Thymus (tissue), 14 donors: ENCODE measurements at places on chromosomes 11 and 22.

- DNase-seq: no peak
- no peaks in the 10 kb centered on the region for H3K36me3 ChIP-seq
- H3K27me3 ChIP-seq: peaks cover 3% of the 10 kb centered on the region
- H3K27ac ChIP-seq: no peak overlapping the region
Observed at GRCh38 chr11:1675536-1676228, 21.3 kb upstream of the KRTAP5-6 start.

- no peak overlapping the region for H3K4me3 ChIP-seq
- no peak overlapping the region for H3K27ac ChIP-seq
- DNase-seq: no peak
- no peaks in the 10 kb centered on the region for H3K36me3 ChIP-seq
Observed at GRCh38 chr22:48926643-48927042, 901.0 kb downstream of the BRD1 start.

- no peak overlapping the region for H3K4me3 ChIP-seq
- H3K4me1 ChIP-seq: no peaks in the 10 kb centered on the region
- no peaks in the 10 kb centered on the region for H3K36me3 ChIP-seq
- H3K27me3 ChIP-seq: no peaks in the 10 kb centered on the region
- no peak overlapping the region for H3K27ac ChIP-seq
Observed at GRCh38 chr11:100208207-100208606, 478.9 kb upstream of the ARHGAP42 start.

DNA sequence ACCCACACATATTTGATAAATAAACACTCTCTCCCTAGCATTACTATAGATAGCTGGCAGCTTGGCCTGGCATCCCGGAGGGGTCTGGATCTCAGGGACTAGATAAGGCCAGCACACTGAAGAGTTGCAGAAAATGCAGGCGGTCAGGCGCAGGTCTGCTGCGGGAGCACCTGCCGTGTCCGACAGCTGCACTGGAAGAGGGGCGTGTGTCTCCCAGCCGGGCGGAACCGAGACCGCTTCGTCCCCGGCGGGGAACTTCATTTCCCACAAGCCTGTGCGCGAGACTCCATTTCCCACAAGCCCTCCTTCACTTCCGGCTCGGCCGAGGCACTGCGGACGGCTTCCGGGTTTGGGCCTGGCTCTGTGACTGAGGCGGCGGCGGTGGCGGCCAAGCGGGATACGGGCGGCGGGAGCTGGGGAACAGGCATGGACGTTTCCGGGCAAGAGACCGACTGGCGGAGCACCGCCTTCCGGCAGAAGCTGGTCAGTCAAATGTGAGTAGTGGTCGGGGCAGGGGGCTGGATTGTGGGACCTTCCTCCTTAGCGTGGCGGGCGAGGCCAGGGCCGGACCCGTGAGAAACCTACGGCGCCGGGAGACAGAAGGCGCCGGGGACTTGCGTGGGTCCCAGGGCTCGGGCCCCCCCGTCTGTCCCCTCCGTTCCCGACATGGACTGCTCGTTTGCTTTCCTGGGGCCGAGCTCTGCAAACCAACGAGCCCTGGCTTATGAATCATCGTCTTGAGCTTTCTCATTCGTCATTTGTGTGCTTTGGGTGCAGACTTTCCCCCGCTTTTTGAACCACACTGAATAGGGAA is at the start of gene MED15:
Gene MED15 (plus strand): TSS at position 358 of the 814 bp plus-strand sequence. CDS start 69 bp downstream, at position 427.
- peaks cover 4% of the 10 kb centered on the region for H3K36me3 ChIP-seq
- DNase-seq: peak; percentile 70
- H3K27me3 ChIP-seq: no peaks in the 10 kb centered on the region
- H3K4me3 ChIP-seq: peak within 1 kb of the TSS; percentile 92
- peak within 1 kb of the TSS; percentile 93 for H3K27ac ChIP-seq

DNA sequence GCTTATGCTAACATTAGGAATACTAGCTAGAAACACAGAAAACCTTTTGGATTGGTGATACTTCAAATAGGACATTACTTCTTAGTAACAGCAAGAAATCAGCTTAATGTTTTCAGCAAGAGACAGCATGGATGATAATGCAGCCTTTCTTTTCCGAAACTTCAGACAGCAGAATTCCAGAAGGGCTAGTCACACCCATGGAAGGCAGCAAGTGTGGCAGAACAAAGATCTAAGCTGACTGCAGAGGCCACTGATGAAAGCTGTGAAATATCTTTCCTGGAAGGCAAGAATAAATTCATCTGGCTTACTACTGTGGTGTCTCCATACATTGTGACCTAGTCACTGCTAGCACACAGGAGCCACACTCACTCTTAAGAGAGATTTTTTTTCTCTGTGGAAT is 100.3 kb downstream of the CCDC83 start:
- no peak overlapping the region for H3K27ac ChIP-seq
- no peak overlapping the region for H3K4me3 ChIP-seq
- no peaks in the 10 kb centered on the region for H3K27me3 ChIP-seq
- DNase-seq: no peak

- H3K27me3 ChIP-seq: no peaks in the 10 kb centered on the region
- H3K36me3 ChIP-seq: peaks cover 46% of the 10 kb centered on the region
- no peak overlapping the region for H3K27ac ChIP-seq
- DNase-seq: no peak
Observed at GRCh38 chr22:49824185-49824925, 3.3 kb downstream of the BRD1 start.

GRCh38 chr22:30288419-30289140 is 725 bp downstream of the CASTOR1 start:
- H3K27ac ChIP-seq: peak overlapping the region; percentile 61
- DNase-seq: no peak
- H3K4me3 ChIP-seq: peak overlapping the region; percentile 66
- peaks cover 36% of the 10 kb centered on the region for H3K36me3 ChIP-seq
- peaks cover 59% of the 10 kb centered on the region for H3K4me1 ChIP-seq
- H3K27me3 ChIP-seq: no peaks in the 10 kb centered on the region

- H3K36me3 ChIP-seq: peaks cover 3% of the 10 kb centered on the region
- H3K27me3 ChIP-seq: no peaks in the 10 kb centered on the region
- peak overlapping the region; percentile 51 for H3K27ac ChIP-seq
- H3K4me3 ChIP-seq: no peak overlapping the region
- no peak for DNase-seq
Observed at GRCh38 chr11:1310772-1311468, 1.5 kb upstream of the TOLLIP start.

GRCh38 chr11:92082652-92083051 is 142.0 kb upstream of the FAT3 start:
- H3K4me1 ChIP-seq: no peaks in the 10 kb centered on the region
- H3K27me3 ChIP-seq: no peaks in the 10 kb centered on the region
- no peak for DNase-seq
- H3K36me3 ChIP-seq: no peaks in the 10 kb centered on the region
- no peak overlapping the region for H3K4me3 ChIP-seq

DNA sequence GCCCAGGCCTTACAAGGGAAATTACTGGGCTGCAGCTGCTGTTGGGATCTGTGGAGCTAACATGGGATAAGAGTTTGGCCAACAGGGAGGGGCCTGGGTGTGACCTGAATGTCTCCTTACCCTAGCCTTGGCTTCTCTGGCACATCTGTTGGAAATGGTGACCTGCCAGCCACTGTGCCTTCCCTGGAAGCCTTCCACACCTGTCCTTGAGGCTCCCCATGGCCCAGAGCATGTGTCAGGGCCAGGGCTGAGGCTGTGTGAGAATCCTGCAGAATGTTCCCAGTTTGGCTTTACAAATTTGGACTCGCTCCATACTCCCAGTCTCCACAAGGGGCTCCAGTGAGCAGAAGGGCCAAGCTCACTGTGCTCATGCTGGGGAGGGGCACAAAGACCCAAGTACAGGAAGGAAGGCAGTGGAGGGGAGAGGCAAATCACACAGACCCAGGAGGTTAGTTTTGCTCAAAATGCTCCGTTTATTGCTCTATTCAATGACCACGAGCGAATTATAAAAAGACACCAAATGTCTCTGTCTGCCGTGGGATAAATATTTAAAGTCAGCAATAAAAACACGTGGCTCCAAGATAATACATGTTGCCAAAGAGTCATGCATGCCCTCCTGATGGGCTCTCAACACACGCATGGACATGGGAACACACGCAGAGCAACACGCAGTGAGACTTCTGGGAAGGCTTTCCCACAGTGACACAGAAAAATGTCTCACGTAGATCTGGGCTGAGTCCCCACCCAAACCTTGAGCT is 1.7 kb upstream of the IGSF22 start:
- H3K27me3 ChIP-seq: no peaks in the 10 kb centered on the region
- H3K4me1 ChIP-seq: no peaks in the 10 kb centered on the region
- H3K36me3 ChIP-seq: no peaks in the 10 kb centered on the region
- H3K4me3 ChIP-seq: no peak overlapping the region
- DNase-seq: peak; percentile 35

- peak; percentile 64 for DNase-seq
- peaks cover 8% of the 10 kb centered on the region for H3K27me3 ChIP-seq
- H3K4me1 ChIP-seq: peaks cover 9% of the 10 kb centered on the region
- H3K4me3 ChIP-seq: peak within 1 kb of the TSS; percentile 48
- no peak within 1 kb of the TSS for H3K27ac ChIP-seq
- no peaks in the 10 kb centered on the region for H3K36me3 ChIP-seq
Observed at GRCh38 chr22:45413368-45414211, at the start of the genes RIBC2 and SMC1B. RIBC2 (plus strand) TSS chr22:45413693; CDS start chr22:45413887, 194 bp downstream. SMC1B (minus strand) TSS chr22:45413599; CDS start chr22:45413567, 32 bp downstream.

- H3K27me3 ChIP-seq: no peaks in the 10 kb centered on the region
- H3K4me3 ChIP-seq: no peak overlapping the region
- H3K4me1 ChIP-seq: no peaks in the 10 kb centered on the region
- H3K36me3 ChIP-seq: no peaks in the 10 kb centered on the region
- DNase-seq: no peak
- no peak overlapping the region for H3K27ac ChIP-seq
Observed at GRCh38 chr11:8217136-8217535, 46.5 kb downstream of the LMO1 start.

- DNase-seq: no peak
- H3K4me1 ChIP-seq: peaks cover 28% of the 10 kb centered on the region
- no peaks in the 10 kb centered on the region for H3K27me3 ChIP-seq
- no peak overlapping the region for H3K27ac ChIP-seq
- H3K36me3 ChIP-seq: no peaks in the 10 kb centered on the region
- H3K4me3 ChIP-seq: no peak overlapping the region
Observed at GRCh38 chr22:32765132-32765618, 36.3 kb upstream of the TIMP3 start.

GRCh38 chr11:13091373-13091772 is 82.3 kb downstream of the RASSF10 start:
- no peak for DNase-seq
- no peaks in the 10 kb centered on the region for H3K4me1 ChIP-seq
- no peak overlapping the region for H3K4me3 ChIP-seq
- H3K36me3 ChIP-seq: no peaks in the 10 kb centered on the region

GRCh38 chr11:124669193-124669592 is 4.3 kb downstream of the SIAE start:
- H3K4me3 ChIP-seq: no peak overlapping the region
- DNase-seq: peak; percentile 45
- peaks cover 15% of the 10 kb centered on the region for H3K4me1 ChIP-seq
- H3K27ac ChIP-seq: no peak overlapping the region
- no peaks in the 10 kb centered on the region for H3K27me3 ChIP-seq

DNA sequence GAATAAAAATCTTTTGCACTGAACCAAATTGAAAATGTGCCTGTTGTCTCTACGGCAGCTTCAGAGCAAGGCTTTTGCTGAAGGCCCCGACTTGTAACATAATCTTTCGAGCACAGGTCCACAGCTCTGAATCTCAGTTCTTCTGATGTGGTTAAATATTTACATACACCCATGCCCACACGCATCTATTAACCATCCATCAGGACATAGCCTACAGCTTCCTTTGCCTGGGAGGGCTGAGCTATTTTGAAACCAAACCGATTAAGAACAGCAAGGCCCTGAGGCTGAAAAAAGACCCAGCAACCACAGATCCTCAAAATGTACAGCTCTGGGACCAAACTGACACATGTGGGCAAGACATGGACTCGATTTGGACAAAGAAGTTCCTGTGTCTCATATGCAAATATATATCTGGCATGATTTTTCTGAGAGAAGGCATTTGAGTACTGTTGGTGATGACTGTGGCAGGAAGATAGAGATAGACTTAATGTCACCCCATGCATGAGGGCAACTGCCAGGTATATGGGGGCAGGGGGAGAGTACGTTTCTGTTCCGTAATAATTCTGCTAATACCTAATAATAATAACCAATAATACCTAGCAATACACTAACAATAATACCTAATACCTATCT is 322.7 kb upstream of the PLET1 start:
- DNase-seq: no peak
- no peaks in the 10 kb centered on the region for H3K36me3 ChIP-seq
- no peaks in the 10 kb centered on the region for H3K4me1 ChIP-seq
- H3K27me3 ChIP-seq: no peaks in the 10 kb centered on the region

DNA sequence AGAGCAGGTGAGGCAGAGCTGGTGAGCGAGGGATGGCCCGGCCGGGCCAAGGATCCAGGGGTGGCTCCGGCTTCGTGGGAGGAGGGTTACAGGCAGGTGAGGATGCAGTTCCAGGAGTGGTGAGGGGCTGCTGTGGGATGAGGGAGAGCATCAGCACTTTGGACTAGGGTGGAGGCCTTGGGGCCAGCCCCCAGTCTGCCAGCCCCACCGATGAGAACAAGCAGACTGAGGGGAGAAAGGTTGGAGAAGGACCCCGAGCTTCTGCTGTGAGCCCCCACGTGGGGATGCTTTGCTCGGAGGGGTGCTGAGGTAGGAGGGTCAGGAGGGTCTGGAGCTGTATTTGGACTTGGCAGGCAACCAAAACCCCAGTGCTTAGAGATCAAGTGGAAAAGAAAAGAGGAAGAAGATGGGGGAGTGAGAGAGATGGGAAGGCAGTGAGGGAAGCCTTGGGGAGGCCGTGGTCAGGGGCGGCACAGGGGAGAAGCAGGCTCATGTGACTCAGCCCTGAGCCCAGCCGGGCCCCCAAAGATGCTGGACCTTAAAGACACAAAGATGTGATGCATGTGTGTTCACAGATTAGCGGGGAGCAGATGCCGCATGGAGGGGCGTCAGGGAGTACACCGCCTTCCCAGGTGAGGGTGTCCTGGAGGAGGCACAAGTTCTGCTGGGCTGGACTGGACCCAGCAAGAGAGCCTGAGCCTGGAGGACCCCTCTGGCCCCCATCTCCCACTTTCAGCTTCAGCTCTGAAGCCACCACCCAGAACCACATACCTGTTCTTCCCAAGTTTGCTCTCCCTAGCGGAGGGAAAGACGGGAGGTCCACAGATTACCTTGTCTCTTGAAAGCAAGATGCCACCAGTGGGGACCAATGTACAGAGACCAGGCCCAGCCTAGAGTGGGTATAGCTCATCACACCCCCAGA is 91.3 kb downstream of the CDKN1C start:
- H3K27me3 ChIP-seq: peaks cover 7% of the 10 kb centered on the region
- DNase-seq: no peak
- H3K4me3 ChIP-seq: no peak overlapping the region
